ENCODE measurements at places on chromosomes 6 and 20.

DNA sequence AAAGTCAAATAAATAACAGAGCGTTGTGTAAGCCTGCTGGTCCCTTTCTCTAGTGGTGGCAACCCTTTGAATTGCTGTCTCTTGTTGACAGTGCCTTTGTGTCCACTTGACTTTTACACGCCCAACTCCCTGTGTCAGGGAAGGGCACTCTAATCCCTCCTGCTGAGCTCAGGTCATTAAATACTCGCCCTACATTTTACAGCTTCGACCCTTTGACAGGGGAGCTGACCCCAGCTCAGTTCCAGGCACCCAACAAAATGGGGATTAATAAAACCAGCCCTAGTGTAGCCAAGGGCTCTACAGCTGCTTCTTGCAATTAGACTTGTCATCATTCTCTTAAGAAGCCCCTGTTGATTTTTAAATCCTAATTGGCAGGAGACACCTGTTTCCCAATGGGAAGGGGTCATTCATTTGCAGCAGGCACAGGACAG, 308.2 kb downstream of the EYA4 start:
- DNase-seq, result no peak

DNA sequence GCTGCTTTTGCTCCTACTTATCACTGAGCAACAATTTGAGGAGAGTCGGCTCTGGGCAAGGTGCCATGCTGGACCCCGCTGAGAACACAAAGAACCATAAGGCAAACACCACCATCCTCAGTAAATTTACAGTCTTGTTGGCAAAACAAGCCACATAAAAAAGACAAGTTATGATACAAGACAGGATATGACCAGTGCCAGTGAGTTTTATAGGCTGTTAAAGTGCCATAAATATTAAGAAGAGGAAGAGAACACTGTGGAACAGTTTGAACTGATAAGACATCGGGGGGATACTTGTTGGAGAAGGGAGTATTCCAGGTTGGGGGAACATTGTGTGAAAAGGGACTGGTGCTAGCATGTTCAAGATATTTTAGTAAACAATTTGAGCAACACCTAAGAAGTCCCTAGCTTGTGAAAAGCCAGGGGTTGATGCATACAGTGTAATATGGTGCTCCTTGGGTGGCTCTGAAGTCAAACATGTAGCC, 25.3 kb upstream of the RIPOR2 start:
- no peak for DNase-seq

- DNase-seq, result no peak
Measured at GRCh38 chr6:165478581-165478980, 169.2 kb upstream of the C6orf118 start.

DNA sequence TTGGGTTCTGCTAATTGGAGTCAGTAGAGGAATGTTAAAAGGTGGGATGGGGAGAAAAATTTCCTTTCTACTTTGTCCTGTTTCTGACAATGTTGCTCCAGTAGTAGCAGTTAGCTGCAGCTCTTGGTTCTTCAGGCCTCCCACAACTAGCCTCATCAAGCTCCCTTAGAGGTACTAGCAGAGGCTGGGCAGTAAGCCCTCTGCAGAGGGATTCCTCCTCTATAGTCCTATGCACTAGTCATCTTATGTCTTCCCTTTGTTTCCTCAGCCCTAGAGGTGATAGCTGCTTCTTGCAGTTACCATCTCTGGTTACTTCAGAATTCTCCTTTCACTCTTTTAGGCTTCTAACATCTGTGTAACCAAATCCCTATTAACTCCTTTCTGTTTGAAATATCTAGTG, 99.8 kb downstream of the FILIP1 start:
- no peak for DNase-seq

DNA sequence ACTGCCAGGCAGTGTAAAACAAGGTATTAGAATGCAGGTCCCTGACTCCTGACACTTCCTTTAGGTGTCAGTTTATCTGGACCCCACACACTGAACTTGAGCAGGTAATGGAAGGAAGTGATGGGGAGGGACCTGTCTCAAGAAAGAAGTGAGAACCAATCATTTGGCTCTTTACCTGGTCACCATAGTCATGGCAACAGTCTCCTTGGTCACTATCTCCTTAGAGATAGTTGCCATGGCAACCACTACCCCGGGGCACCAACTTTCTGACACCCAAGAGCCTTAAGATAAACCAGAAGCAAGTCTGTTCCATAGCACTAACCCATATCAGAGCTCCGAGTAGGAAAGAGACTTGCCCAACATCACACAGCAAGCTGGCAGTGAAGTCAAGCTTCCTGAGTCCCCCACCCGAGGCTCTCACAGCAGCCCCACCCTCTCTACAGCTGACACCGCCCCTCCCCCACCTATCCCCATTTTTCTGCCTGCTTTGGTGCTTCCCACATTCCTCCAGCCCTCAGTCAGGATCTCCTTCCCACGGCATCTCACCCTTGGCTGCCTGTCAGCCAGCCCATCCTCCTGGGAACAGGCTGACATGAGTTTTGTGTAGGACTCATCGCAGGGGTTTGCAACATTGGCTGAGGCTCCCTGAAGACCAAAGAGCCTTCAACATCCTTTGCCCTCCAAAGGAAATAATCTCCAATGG, 16.3 kb upstream of the HM13 start:
- DNase-seq, result no peak

DNA sequence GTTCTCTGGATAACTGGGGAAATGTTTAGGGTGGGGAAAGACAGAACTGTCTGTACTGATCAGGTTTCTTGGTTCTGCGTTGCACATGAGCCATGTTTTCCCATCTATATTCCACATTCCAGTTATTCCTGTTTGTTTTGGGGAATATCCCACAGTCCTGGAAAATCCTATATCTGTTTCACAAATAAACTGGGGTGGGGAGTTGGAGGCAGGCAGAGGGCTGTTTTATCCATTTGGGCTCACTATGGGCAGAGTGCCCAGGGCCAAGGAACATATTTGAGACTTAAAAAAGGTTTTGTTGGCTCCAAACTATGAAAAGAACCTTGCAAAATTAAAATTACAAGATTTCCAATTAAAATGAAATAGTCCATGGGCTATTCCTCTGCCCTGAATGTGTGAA, 21.5 kb downstream of the FOXP4 start:
- DNase-seq, result no peak

GRCh38 chr6:145044641-145045246, 690.6 kb downstream of the EPM2A start:
- no peak for DNase-seq

GRCh38 chr6:136783021-136783420, 9.3 kb downstream of the MAP3K5 start:
- no peak for DNase-seq

DNA sequence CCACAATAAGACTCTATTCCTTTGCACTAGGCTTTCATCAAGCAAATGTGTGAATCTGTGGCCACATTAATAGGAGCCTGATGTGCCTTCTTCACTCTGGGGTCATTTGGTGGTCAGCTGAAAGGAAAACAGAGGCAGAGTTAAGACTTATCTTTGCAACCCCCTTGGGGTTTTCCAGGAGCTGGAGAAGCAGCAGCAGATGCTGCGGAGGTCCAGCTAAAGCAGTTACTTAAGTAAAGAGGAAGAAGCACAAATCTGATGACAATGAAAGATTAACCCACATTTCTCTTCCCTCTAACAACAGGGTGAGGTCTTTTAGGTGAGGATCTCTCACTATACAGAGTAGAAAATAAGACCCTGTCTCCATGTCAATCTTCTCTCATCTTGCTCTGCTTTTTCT, 45.4 kb upstream of the QKI start:
- DNase-seq, result no peak

DNA sequence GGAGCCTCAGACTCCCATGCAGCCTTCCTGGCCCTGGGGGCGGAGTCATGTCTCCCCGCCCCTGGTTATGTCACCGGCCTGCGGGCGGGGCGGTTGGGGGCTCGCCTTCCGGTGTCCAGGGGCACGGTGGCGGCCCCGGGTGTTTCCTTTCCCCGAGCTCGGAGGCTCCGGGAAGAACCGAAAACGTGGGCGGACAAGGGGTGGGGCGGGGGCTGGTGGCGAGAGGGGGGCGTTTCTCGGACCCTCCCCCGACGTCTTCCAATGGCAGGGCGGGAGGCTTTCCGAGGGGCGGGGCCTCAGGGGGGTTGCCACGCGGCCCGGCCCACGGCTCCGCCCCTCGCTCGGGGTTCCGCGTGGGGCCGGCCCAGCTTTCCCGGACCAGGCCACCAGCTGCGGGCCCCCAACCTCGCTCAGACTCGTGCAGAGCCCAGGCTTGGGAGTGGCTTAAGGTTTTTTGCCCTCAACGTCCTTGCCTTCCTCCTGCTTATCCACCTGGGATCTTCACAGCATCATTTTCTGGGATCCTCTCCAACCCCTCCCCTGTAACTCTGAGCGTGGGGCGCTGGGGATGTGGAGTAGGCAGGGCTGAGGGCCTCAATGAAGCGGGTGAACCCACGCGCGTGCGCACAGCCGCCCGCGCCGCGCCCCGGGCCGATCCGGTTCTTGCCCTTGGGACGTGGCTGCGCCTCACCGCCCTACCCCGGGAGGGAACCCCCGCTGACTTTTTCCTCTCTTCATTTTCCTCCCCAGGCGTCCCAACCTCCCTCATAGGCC, 2.1 kb upstream of the NRN1 start:
- DNase-seq, result peak; percentile 40

DNA sequence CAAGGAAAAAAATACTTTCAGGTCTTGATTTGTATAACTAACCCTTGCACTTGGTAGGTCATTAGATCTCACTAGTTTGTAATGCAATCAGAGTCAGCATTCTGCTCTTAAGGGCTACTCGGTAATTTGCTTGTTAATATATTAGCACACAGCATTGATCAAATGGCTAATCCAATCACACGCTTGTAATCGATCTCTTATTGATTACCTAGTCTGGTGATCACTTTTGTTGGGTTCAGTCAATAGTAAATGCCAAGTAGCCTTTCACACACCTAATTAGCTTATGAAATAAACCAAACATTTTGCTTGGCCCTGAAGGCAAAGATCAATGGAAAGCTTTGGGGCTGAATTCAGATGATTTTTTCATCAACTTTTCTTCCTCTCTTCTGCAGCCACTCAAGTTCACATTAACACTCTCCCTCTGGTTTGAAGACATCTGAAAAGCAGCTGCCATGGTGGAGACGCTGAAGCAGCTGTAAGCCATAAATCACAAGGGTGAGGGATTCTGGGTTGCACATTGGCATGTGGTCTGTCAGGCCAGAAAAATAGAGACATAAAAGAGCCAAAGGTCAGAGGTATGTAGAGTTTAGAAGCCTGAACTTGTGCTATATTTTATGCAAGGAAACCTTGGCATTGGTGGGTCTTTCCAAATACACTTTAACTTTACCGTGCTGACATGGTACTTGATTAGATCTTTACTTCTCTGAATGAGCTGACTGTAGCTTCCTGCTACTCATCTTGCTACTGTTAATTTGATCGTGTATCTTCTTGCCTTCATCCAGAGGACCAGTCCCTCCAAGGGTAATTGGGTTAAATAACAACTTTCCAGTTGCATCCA, 234.4 kb downstream of the SIM1 start:
- no peak for DNase-seq

- no peak for DNase-seq
Measured at GRCh38 chr6:25472306-25472705, 179.7 kb upstream of the SCGN start.

DNA sequence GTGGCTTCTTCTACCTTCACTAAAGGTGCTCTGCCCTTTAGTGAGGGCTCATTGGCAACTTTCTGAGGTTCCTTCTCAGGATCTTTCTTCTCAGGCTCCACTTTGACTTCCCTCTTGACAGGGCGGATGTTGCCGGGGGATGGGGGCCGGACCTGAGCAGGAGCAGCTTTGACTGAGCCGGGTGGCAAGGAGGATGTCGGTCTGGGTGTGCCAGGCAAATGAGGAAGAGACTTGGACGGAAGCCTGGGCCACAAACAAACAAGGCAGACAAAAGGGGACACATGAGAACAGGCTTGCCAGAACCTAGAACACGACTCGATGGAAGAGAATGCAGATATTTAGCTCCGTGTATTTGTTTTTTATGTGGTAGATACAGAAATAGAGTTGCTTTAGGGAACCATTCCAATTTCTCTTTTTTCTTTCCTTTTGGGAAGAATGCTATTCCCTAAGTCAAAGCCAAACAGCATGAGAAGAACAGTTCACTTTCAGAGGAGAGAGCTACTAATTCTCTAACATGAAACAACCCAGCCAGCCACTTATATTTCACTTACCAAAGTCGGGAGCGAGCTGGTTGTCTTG, 76.2 kb upstream of the BCLAF1 start:
- DNase-seq, result peak; percentile 32

DNA sequence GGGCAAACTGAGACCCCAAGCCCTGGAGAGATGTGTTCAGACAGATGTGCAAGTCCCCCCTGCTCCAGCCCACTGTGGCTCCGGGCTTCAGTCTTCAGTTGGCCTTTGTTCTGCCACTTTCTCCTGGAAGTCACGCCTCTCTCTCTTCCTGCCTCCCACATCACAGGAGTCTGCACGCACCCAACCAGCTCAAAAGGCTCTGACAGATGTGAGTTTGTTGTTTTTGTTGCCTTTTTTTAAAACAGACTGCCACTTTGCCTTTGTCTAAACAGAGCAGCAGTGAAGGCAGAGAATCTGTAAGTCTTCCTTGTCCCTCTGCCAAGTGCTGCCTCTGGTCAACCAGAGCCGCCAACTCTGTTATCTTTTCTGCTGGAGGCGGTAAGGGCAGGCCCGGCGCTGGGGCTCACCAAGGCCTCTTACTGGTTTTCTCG, 149.7 kb downstream of the TFAP2C start:
- no peak for DNase-seq

DNA sequence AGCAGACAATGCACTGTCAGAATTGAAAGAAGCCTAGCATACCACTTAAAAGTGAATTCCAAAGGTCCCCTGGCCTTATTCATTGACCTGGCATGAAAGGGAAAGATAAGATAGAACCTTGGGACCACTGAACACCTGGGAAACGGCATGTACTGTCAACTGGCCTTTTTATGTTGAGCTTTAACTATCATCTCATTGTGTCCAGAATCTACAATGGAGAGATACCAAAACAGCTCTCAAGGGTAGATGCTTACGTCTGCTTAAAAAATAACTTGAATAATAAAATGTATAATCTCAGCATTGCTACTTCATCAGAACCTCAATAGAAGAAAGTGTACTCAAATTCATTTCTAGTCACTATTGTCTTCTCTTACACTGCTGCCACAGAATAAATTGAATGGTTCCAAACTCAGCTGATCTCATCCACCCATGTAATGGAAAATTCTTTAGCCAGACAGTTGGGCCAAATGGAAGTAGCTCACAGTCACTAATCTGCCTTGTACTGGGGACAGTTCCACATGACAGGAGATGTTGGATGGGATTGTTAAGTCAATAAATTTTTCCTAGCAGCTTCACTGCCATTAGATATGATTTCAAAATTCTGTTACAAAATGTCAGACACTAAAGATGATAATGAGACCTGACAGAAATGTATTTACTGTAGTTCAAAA, 93.8 kb downstream of the MLIP start:
- no peak for DNase-seq

DNA sequence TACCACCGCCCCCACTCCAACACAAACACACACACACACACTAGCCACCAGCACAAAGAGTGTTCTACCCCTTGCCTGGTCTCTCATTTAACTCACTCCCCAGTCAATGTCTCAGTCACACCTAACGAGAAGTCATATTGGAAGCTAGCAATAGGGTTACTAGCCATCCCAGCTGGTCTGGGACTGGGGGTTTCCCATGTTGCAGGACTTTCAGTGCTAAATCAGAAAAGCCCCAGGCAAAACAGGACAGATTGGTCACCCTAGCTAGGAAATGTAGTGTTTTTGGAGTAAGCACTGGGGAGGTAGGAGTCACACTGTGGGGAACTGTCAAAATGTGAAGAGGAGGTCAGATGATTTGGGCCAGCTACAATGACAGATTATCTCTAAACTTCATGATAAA, 158.1 kb downstream of the UNC5CL start:
- DNase-seq, result no peak

All from memory B cell (primary cell).